Activated CD4-positive, alpha-beta T cell treated with anti-CD3 and anti-CD28 coated beads, Interleukin-2, amount 10 ng/mL, durations not matched to agents 7 days and 5 days (primary cell): ENCODE measurements at places on chromosomes 4 and X. TPM values are rescaled to one million over a fixed set of nuclear protein-coding genes. Genes with fewer than 3 reads are reported as not detected.

GRCh38 chr4:8617486-8618040 is 25.0 kb downstream of the CPZ start:
- no peaks in the 10 kb centered on the region for H3K36me3 ChIP-seq
- no peaks in the 10 kb centered on the region for H3K27me3 ChIP-seq
- H3K4me3 ChIP-seq = no peak overlapping the region
- DNase-seq = no peak

DNA sequence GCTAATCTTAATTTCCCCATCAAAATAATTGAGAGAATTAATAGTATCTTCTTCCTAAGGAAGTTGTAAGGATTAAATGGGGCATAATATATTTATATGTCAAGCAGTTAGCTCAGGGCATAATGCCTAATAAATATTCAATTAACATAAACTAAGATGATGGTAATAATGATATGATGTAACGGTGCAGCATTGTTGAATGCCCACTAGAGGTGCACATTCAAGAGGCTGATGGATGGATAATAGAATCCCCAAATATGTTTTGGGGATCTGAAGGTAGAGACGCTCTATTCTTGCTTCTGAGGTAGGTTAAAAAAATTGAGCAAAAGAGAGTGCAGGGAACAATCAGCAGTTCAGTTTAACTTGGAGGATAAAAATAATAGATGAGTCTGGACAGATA is 37.1 kb downstream of the ATOH1 start:
- no peak overlapping the region for H3K27ac ChIP-seq
- H3K4me3 ChIP-seq = no peak overlapping the region
- H3K4me1 ChIP-seq = no peaks in the 10 kb centered on the region
- no peak for DNase-seq

DNA sequence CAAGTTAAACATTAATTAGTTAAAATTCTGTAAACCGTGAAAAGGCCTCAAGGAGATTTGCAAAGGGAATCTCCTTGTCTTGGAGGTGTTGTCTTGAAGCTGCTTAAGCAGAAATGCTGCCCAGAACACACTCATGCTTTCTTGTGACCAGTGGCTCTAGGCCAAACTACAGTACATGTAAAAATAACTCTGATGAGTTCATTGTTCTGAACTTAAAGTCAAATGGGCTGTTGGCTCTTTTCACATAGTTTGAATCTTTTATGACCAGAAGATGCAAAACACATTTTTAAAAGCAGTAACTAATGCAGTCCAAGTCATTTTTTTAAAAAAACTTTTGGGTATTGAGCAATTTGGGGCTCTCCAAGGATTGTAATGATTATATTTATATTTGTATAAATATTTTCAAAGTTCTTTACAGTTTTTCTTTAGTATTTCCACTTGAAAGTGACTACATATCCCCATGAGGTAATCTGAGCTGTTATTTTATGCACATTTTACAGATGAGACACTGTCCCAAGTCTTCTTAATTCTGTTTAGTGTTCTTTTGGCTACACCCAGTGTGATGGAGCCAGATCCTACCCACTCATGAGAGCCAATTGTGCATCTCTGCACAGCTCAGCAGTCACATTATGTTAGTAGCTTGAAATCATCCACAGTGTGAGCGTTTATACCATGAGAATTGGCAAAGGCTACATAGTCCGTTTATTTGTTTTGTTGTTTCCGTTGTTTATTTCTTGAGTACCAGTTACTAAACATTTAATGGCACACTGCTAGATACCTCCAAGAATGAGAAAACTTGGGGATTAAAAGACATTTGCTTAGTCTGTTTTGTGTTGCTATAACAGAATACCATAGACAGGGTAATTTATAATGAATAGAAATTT is 112.8 kb upstream of the ATXN3L start:
- no peak overlapping the region for H3K27ac ChIP-seq
- no peaks in the 10 kb centered on the region for H3K36me3 ChIP-seq
- no peak for DNase-seq
- H3K4me1 ChIP-seq = no peaks in the 10 kb centered on the region

GRCh38 chrX:100593126-100593525 is 8.4 kb downstream of the TNMD start:
- H3K4me3 ChIP-seq = no peak overlapping the region
- H3K27ac ChIP-seq = no peak overlapping the region
- no peaks in the 10 kb centered on the region for H3K27me3 ChIP-seq

The TEX11 gene
- total RNA-seq = not detected

DNA sequence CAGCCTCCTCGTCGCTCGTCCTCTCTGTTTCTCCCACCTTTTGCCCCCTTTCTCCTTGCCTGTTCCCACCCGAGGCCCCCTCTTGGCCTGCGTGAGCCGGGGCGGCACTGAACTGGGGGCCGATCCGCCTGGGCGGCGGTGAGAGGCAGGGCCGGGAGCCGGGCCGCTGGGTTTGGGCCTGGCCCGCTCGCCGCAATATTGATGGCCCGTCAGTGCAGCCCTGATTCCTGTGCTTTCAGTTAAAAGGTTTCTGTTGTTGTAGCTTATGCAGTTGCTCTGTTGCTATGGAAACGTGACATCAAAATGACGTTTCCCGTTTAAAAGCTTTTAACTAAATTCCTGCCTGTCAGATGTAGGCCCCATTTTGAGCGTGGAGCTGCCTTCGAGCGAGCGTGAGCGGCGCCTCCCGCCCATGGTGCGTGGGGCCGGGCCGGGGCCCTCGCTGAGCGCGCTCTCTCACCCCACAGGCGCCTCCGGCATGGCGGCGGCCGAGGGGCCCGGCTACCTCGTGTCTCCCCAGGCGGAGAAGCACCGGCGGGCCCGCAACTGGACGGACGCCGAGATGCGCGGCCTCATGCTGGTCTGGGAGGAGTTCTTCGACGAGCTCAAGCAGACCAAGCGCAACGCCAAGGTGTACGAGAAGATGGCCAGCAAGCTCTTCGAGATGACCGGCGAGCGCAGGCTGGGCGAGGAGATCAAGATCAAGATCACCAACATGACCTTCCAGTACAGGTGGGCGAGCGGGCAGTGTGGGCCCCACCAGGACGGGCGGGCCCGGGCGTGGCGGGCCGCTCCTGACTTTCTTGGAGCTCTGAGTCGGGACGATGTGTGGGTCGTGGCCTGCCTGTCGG is at the start of gene MSANTD1:
Gene MSANTD1 (plus strand): TSS at position 349 of the 851 bp plus-strand sequence. CDS start 64 bp downstream, at position 413.
- H3K4me3 ChIP-seq = no peak within 1 kb of the TSS
- H3K4me1 ChIP-seq = no peaks in the 10 kb centered on the region
- no peak for DNase-seq
- H3K36me3 ChIP-seq = no peaks in the 10 kb centered on the region

GRCh38 chr4:14293582-14293981 is 666.1 kb upstream of the BOD1L1 start:
- H3K27ac ChIP-seq = no peak overlapping the region
- no peaks in the 10 kb centered on the region for H3K36me3 ChIP-seq
- no peaks in the 10 kb centered on the region for H3K27me3 ChIP-seq
- no peaks in the 10 kb centered on the region for H3K4me1 ChIP-seq
